ENCODE measurements at places on chromosomes 16 and 17. TPM values are rescaled to one million over a fixed set of nuclear protein-coding genes. Genes with fewer than 3 reads are reported as not detected.

DNA sequence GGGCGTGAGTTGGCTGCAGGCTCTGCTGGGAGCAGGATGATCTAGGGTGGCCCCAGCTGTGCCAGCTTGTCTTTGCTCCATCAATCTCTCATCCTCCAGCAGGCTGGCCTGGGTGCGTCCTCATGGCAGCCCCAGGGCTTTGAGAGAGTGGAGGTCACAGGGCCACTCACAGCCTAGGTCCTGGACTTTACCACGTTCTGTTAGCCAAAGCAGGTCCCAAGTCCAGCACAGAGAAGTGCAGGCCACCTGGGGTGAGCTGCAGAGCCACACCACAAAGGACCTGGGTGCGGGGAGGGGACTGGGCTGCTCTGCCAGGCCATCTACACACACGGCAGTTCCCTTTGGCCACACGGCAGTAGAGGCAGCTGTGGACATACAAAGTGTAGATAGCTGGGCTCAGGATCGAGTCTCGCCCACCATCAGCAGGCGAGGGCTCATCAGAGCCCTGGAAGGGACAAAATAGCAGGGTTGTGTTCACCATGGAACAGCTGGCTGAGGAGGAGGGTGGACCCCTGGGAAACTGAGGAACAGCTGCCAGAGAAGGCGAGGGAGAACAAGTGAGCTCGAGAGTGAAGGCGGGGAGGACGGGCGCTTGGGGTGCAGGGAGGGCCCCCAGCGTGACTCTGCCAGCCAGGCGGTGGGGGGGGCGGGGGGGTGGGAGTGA, 30.0 kb downstream of the SREBF1 start:
- DNase-seq, result no peak

GRCh38 chr16:11669380-11670146, 1.3 kb downstream of the SNN start:
- no peak for DNase-seq

GINS2 gene
- 82.2 TPM for total RNA-seq

DNAH9 gene
- 18.6 TPM for total RNA-seq

SEPTIN12 gene
- not detected for total RNA-seq

LGALS9B gene
- total RNA-seq, result not detected

- DNase-seq, result no peak
Observed at GRCh38 chr17:15382914-15383313, 41.5 kb upstream of the TEKT3 start.

PNMT gene
- 0.84 TPM for total RNA-seq

- no peak for DNase-seq
Observed at GRCh38 chr16:13919330-13919682, 648 bp upstream of the ERCC4 start.

- no peak for DNase-seq
Observed at GRCh38 chr17:64632606-64633005, 29.5 kb downstream of the SMURF2 start.

GRCh38 chr16:50718061-50718760, 23.7 kb upstream of the CYLD start:
- no peak for DNase-seq

DNA sequence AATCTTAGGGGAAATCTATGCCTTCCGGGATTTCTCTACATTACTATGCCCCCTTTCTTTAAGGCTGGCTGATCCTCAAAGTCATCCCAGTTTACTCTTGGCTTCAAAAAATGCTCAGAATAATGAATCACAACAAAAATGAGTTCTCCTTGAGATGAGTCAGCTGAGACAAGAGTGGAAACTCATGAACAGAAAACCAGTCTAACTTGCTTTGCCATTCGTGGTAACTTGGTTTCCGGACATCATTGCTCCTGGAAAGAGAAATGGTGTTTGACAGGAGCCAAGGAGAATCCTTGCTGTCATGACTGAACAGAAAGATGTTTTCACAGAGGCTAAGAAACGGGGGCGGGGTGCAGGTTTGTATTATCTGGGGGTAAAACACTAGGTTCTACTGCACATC, 435.6 kb upstream of the DYNLRB2 start:
- DNase-seq, result no peak

SLC6A4 gene
- not detected for total RNA-seq

GRCh38 chr17:78940708-78941107, 15.5 kb upstream of the TIMP2 start:
- no peak for DNase-seq

DNA sequence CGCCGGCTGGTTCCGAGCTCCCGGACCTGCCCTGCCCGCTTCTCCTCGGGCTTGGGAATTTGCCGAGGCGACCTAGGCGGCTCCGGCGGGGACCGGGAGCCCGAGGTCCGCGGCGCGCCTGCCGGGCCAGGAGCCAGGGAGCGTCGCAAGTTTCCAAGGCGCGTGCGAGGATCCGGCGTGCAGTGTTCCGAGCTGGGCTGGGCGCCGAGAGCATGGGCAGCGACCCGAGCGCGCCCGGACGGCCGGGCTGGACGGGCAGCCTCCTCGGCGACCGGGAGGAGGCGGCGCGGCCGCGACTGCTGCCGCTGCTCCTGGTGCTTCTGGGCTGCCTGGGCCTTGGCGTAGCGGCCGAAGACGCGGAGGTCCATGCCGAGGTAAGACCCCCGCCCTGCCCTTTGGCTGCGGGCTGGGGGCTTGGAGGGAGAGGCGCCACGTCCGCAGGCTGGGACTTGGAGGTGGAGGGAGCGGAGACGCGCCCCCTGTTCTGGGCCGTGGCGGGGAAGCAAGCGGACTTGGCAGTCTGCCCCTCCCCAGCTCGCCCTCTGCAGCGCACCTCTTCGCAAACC, 668 bp downstream of the MMP15 start:
- peak; percentile 27 for DNase-seq

DNA sequence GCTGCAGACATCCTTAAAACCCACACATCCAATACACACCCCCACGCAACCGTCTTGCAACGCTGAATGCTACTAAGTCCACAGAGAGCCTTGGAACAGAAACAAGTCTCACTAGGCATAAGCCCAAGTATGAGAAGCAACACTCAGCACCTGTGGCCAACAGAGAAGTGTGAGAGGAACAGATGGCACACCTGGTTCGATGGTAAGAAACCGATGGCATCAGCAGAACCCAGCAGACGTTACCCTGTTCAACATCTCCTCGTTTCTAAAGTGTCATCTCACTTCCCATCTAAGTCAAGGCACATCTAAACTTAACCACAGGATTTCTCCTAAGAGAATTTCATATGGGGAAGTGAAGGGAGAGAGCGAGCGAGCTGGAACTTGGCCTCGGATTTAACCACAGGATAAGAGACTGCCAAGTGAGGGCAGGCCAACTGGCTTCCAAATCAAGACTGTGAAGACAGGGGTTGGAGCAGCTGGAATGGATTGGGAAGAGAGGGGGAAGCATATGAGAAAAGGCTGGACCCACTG, 41.0 kb downstream of the NXPH3 start:
- DNase-seq, result no peak

ST6GALNAC2 gene
- total RNA-seq, result 4.5 TPM

DNA sequence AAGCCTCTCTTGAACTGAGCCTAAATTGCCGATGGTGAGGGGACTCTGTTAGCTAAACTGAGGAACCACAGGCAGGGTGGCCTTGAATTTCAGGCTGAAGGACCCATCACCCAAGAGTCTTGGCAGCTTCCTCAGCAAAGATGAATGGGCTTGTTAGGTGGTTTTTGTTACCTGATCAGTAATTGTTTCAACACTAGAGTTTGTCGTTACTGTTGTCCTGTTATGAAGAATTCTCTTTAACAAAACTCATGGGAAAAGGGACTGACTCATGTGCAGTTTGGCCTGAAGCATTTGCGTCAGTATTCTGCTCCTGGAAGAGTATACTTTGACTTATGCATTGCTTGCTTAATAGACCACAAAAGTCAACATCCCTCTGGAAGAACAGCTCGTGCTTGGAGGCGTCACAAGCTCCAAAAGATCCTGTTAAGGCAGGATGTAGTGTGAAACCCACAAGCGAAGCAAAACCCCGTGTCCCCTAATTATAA, 206.0 kb downstream of the IRX3 start:
- DNase-seq, result no peak

TBC1D28 gene
- 0.26 TPM for total RNA-seq

- DNase-seq, result no peak
Observed at GRCh38 chr16:51236583-51236982, 85.5 kb upstream of the SALL1 start.

TMC7 gene
- total RNA-seq, result 3.9 TPM

TBC1D3E gene
- total RNA-seq, result not detected

GRB7 gene
- not detected for total RNA-seq

DNA sequence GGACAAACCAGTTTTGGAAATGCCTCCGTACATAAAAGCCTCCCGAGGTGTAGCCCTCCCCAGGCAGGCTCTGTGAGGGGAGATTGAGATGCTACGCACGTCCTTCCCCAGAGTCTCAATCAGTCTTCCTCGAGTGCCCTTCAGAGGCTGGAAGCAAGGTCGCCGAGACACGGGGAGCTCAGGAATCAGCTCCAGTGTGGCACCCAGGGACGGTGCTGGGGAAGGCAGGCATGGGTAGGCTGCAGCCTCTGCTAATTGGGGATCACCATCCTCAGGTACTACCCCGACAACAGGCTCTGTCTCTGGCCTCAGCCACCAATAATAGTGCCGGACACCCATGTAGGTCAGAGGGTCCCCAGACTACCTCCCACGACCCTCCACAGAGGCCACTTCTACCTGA, 28.1 kb upstream of the GSG1L start:
- DNase-seq, result no peak

BICDL2 gene
- not detected for total RNA-seq

- no peak for DNase-seq
Observed at GRCh38 chr16:29745853-29746345, at the start of gene C16orf54. C16orf54 (minus strand) TSS chr16:29745990; CDS start chr16:29744951, 1,039 bp downstream.

GRCh38 chr16:80158766-80159165, 382.0 kb upstream of the DYNLRB2 start:
- DNase-seq, result no peak

DNA sequence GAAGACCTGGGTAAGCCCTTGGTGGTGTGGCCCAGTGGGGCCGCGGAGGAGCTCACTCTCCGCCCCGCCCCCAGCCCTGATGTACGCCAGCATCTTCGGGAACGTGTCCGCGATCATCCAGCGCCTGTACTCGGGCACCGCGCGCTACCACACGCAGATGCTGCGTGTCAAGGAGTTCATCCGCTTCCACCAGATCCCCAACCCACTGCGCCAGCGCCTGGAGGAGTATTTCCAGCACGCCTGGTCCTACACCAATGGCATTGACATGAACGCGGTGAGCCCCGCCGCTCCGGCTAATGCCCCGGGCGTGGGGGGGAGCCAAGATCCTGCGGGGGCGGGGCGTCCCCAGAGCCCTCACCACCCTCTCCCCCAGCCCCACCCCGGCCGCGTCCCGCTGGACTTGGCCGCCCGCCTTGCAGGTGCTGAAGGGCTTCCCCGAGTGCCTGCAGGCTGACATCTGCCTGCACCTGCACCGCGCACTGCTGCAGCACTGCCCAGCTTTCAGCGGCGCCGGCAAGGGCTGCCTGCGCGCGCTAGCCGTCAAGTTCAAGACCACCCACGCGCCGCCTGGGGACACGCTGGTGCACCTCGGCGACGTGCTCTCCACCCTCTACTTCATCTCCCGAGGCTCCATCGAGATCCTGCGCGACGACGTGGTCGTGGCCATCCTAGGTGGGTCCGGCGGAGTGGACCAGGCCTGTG, 12.1 kb upstream of the DCAF7 start:
- no peak for DNase-seq

CCL2 gene
- 3.9 TPM for total RNA-seq

GRCh38 chr17:17098551-17099179, 56.4 kb downstream of the MPRIP start:
- peak; percentile 10 for DNase-seq

- no peak for DNase-seq
Observed at GRCh38 chr17:63646488-63646806, 24.2 kb downstream of the MAP3K3 start.

All from neural crest cell (in vitro differentiated cells).